ENCODE measurements at places on chromosomes 6 and 20.
A peak's percentile ranks its signal among the peaks of the same experiment; 100 is the strongest.

GRCh38 chr6:36266913-36267644 lies 2.8 kb upstream of the PNPLA1 start:
- no peak for DNase-seq

GRCh38 chr6:2354138-2354491 lies 108.7 kb upstream of the GMDS start:
- DNase-seq, result no peak

- DNase-seq, result no peak
Measured at GRCh38 chr6:14036911-14037310, 80.7 kb upstream of the CD83 start.

GRCh38 chr6:22413681-22414311 lies 117.0 kb upstream of the PRL start:
- no peak for DNase-seq

DNA sequence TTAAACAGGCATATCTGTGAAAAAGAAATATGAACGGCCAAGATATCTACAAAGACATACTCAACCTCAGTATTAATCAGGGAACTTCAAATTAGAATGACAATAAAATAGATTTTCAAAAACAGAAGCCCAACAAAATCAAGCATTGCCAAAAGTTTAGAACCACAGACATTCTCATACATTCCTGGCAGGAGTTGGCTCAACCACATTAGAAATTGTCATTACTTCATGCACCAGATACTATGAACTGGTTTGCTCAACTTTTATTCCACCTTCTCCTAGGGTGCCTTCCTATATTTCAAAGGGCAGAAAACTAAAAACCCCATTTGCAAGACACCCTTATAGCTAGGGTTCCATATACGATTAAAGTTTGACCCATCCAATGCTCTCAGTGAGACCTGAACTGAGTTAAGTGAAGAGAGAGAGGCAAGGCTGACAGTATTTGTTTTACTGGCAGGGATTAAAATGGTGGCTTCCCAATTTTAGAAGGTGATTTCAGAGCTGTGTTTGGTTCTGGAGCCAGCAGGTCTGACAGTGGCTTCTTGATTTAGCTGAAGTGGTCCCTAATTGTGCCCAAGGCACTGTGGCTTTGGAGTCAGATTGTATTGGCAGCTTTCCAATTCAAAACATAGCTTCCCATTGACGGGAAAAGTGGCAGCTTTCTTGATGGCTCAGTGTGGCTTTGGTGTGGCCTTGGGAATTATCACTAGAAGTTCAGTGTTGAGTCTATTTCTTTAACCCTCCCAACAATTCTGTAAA lies 77.1 kb upstream of the CDYL start:
- no peak for DNase-seq

GRCh38 chr20:34110745-34111641 lies 1.1 kb downstream of the EIF2S2 start:
- DNase-seq, result no peak

DNA sequence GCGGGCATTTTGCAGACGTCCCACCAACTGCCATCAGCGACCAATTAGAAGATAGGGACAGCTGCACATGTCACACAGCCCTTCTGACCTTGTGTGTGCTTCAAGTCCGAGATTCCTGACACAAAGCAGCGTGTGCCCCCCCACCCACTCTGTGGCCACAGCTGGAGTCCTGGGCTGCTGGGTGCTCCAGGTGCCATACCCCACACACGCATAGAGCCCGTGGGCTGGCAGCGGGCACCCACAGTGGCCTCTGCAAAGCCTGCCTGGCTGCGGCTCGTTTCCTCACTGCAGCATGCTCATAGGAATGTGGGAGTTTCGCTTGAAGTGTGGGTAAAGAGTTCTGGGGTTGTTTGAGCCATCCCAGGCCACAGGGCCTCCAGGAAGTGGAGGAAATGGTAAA lies 2.5 kb upstream of the ADRM1 start:
- DNase-seq, result no peak

GRCh38 chr6:147071776-147072175 lies 132.4 kb upstream of the STXBP5 start:
- no peak for DNase-seq

GRCh38 chr6:708237-708598 lies 15.3 kb upstream of the EXOC2 start:
- no peak for DNase-seq

DNA sequence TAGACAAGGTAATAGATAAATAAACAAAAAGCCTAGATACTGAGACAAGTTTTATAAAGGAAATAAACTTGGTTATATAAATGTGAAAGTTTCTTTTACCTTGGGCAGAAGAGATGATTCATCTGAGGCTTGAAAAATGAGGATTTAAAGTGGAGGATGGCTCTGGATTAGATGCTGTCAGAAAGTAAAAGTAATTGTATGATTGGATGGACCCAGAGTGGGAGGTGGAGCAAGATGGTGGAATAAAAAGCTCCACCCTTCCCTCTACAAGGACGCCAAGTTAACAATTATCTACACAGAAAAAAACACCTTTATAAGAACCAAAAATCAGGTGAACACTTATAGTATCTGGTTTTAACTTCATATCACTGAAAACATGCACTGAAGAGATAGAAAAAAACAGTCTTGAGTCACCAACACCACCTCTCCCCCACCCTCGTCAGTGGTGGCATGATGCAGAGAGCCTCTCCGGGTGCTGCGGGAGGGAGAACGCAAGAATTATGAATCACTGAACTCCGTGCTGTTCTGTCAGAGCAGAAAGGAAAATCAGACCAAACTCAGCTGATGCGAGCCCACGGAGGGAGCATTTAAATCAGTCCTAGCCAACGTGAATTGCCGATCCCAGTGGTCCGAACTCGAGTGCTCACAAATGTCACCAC lies 84.7 kb upstream of the GJE1 start:
- no peak for DNase-seq

- peak; percentile 76 for DNase-seq
Measured at GRCh38 chr20:51305316-51306052, 237.0 kb downstream of the NFATC2 start.

- DNase-seq, result no peak
Measured at GRCh38 chr20:43755390-43755789, 28.6 kb upstream of the GTSF1L start.

- DNase-seq, result no peak
Measured at GRCh38 chr6:18883851-18884250, 496.7 kb downstream of the RNF144B start.

- no peak for DNase-seq
Measured at GRCh38 chr6:133242637-133243585, 1.8 kb downstream of the EYA4 start.

GRCh38 chr6:33384581-33385020 lies 7.0 kb upstream of the KIFC1 start:
- no peak for DNase-seq

DNA sequence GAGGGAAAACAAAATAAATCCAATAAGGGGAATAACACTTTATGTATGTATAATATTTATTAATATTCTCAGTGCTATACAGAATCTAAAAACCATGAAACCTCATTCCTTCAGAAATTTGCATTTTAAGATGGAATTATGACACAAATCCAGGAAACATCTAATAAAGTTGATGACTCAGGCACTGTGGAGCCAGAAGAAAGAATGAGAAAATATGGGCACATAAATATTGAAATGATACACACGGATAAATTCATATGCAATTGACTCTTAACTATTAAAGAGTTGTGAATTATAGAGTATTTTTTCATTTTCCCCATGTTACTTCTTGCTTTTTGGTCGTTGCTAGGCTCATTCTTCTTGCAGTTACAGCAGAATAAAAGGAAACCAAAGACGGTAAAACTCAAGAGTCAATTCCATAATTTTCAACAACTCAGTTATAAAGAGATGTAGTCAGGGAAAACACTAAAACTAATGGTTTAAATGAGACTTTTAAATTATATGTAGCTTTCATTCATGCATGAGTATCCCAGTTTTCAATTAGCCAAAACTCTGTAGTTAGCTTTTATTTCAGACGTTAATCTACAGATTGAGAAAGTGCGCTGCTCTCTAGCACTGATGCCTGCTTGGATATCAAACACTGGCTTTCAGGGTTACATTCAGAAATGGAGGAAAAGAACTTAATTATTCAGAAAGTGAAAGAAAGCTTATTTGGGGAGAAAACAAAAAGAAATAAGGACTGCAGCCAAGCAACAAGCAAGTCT lies 95.4 kb downstream of the ADGRB3 start:
- no peak for DNase-seq

- DNase-seq, result no peak
Measured at GRCh38 chr6:17225767-17226630, 55.2 kb upstream of the RBM24 start.

GRCh38 chr6:169240125-169240524 lies 13.5 kb downstream of the THBS2 start:
- DNase-seq, result no peak

DNA sequence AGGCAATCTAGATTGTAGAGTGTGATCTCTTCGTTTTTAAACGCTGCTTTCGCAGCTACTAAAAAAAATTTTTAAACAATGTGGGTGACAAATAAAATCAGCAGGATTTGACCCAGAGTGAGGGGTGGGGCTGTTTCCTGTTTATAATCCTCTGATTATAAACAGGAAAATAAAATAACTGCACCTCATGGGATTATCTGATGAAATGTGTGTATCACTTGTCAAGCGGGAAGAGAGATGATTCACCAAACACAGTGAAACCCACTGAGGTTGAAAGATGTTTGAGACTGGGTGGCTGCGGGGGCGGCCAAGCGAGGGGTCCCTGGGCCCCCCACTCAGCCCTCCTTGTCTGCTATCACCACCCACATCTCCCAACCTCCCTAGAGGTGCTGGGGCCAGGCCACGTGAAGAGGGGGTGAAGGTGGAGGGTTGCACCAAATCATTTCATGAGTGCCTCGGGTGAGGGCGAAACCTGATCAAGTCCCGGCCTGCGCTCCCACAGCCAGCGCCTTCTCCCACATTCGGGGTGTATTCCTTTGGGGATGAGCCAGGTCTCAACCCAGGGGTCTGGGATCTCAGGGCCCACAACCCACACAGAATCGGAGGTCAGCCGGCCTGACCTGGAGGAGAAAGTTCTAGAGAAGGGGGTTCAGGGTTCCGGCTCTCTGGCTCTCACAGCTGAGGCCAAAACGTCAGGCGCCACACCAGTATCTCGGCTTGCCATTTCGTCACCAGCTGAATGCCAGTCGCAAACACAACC lies 212.5 kb downstream of the BMP7 start:
- DNase-seq, result no peak

- DNase-seq, result no peak
Measured at GRCh38 chr20:22160101-22160652, 424.2 kb downstream of the FOXA2 start.

- DNase-seq, result no peak
Measured at GRCh38 chr20:47296950-47297349, 59.5 kb downstream of the ZMYND8 start.

GRCh38 chr20:41415191-41415590 lies 48.6 kb upstream of the EMILIN3 start:
- DNase-seq, result no peak

DNA sequence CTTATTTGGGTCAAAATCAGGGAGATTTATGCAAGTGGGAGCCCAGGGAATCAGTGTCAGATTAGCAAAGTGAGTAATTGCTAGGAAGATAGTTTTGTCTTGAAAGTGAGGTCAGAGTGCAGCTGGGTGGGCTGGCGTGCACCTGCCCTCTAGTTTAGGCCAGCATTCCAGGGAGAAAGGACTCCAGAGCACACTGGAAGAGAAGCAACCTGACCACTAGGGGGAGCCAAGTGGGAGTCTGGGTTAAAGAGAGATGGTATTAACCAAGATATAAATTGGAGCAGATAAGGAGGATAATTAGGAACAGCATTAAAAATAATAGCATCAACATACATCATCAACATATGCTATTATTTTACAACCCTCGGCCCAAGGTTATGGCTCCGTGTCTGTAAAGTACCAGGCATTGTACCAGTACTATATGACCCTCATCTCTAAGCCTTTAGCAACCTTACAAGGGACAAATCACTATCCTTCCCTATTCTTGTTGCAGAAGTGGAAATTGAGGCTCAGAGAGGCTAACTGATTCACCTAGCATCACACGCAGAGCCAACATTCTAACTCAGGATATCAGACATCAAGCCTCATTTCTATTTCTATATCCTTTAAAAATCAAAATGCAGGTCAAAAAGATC lies 57.8 kb downstream of the SLC2A10 start:
- no peak for DNase-seq

DNA sequence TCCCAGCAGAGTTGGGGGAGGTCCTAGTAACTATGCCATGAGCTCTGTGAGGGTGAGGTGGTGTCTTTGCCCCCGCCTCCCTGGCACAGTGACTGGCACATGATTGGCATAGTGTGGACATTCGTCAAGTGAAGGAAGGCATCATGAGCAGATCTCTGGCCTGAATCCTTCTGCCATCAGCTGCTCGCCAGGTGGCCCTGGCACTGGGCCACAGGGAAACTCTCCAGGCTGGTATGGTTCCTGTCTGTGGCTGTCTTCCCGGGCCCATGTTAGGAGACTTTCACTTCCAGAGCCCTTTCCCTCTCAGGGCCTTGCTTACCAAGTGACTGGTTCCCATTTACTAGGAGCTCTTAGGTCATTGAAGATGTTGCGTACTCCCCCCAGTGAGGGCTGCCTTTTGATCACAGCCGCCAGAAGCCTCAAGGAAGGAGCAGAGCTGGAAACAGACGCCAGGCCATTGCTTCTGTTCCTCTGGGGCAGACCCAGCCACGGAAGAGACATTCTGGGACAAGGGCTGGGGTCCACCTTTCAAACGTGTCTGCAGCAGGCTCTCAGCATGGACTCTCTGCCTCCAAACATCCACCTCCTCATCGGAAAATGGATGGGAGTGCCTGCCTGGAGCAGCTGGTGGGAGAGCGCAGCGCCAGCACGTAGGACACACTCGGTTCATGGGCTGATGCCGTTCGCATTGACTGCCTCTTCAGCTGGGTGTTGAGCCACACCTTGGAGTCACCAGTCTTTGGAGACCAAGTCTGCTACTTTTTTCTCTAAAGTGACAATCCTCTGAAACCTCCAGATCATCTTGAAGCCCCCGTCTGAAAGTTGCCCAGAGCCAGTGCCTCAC lies 67.2 kb downstream of the PTPN1 start:
- DNase-seq, result no peak

GRCh38 chr6:34597605-34598353 lies 41.6 kb upstream of the SPDEF start:
- no peak for DNase-seq

- no peak for DNase-seq
Measured at GRCh38 chr20:10075606-10076005, 40.8 kb downstream of the ANKEF1 start.

- no peak for DNase-seq
Measured at GRCh38 chr6:3623451-3624249, 127.9 kb downstream of the PXDC1 start.

DNA sequence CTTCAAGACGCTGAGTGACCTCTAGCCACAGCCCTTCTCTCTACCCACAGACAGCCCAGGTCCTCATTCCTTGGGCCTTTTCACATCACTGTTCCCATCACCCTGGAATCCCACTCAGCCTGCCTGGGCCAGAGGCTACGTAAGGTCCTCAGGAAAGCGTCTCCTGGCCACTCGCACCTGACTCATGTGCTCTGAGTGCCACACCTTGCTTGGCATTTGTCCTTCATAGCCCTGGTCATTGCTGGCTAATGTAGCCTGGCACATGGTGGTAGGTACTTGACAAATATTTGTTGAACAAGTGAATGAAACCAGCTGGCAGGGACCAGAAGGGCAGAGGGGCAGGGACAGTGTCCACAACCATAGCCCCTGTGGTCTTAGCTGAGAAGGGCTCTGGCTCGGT lies 50.6 kb upstream of the FANCE start:
- DNase-seq, result no peak

Measured in iPS DF 19.7 (cell line).